ENCODE measurements at places on chromosomes 11 and 22.

- no peak for DNase-seq
These were observed 10.4 kb downstream of the GALNT18 start for GRCh38 chr11:11611381-11611780.

DNA sequence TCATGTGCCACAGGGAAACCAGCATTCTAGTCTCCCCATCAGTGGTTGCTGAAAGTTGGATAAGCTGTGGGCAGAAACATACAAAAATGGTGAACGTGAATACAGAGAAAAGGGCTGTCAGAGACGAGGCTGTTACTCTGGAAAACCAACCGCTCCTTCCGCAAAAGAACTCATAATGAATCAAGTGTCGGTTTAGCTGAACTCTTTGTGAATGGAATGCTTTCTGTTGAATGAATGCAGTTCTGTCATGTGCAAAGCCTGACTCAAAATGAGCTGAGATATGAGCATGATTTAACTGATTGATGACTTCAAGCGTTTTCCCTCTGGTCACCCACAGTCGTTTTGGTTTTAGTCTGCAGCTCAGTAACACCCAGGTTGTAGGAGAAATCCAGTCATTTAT, 298.3 kb downstream of the ETS1 start:
- DNase-seq: no peak

- DNase-seq: no peak
These were observed 72.0 kb downstream of the CYTH4 start for GRCh38 chr22:37354261-37354660.

- DNase-seq: no peak
These were observed 196.2 kb downstream of the MYO18B start for GRCh38 chr22:25938151-25938550.

GRCh38 chr11:65615950-65616574, 486 bp downstream of the PCNX3 start:
- no peak for DNase-seq

GRCh38 chr11:56855217-56855616, 106.7 kb upstream of the OR9G4 start:
- DNase-seq: no peak

GRCh38 chr11:1864231-1864630, 11.3 kb downstream of the LSP1 start:
- DNase-seq: no peak

DNA sequence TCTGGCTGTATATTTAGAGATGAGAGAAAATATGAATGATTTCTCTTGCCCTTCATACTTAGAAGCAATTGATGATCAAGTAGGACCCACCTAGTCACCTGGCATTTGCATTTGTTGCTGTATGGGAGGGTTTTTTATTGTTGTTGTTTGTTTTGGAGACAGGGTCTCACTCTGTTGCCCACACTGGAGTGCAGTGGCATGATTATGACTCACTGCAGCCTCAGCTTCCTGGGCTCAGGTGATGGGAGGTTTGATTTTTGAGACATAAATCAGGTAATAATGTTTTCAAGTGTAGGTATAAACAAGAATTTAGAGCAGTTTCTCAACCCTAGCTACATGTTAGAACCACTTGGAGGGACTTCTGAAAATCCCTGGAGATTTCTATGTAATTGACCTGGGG, 63.0 kb downstream of the TNRC6B start:
- no peak for DNase-seq

GRCh38 chr11:106568632-106569031, 449.6 kb downstream of the GUCY1A2 start:
- no peak for DNase-seq

DNA sequence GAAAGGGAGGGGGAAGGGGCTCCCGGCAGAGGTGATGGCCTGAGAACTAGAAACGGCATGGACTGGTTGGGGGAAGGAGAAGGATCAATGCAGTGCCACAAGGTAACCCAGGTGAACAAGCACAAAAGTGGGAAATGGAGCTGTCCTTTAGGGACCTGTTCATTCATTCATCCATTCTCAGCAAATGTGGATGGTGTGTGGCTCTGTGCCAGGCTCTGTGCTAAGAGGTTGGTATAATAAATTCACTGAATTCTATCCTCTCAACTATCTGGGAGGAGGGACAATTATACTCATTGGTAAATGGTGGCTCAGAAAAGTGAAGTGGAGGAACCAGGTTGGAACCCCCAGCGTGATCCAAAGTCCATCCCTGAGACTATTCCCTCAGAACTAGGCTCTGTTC, 18.6 kb upstream of the ARAP1 start:
- DNase-seq: no peak

GRCh38 chr11:96306933-96307775, 35.8 kb downstream of the MAML2 start:
- no peak for DNase-seq

- DNase-seq: no peak
These were observed 11.0 kb upstream of the SCARF2 start for GRCh38 chr22:20448630-20449029.

- no peak for DNase-seq
These were observed 6.4 kb upstream of the EXPH5 start for GRCh38 chr11:108599978-108600377.

DNA sequence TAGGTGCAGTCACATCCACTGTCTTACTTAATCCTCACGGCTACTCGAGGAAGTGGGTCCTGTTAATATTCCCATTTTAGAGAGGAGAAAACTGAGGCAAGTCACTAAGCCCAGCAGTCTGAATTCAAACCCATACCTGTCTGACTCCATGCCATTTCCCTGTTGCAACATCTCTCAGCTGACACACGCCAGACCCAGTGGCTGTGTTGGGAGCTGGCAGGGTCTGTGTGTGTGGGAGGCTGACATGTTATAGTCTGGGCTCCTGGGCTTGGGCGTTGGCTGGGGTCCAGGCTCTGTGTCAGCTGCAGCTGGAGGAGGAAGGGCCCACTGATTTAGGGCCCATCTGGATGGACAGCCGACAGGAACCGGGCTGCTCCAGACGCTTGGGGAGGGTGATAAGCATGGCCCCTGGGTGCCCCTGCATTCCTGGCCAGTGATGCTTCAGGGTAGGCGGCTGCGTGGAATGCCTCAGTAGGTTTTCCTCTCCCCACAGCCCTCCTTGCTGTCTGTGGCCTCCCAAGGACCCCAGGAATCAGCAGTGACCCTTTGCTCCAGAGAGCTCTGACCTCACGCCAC, 562.5 kb downstream of the MN1 start:
- DNase-seq: no peak

DNA sequence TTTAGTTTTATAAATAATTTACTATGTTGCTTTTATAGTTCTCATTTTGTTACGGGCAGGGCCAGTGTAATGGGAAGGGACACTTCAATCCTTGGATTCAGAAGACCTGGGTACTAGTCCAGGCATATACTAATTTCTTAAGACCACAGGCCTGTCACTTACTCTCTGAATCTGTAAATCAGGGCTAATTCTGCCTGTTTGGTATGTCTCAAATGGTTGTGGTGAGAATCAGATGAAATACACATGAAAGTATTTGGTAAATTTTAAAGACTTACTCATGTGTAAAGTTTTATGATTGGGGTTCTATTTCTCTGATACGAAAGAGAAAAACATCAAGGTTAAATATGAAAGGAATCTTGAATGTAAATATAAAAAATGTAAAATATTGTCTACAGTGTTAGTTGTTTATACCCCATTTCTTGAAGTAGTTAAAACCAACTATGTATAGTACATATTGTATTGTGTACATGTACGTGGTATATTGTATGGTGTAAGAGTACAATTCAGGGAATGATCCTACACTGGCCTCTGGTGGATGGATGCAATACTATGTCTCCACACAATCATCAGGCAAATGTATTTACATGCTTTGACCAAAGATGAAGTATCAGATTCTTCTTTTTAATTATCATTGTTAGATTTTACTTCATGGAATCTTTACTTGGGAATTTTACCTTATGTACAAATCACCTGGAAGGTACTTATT, 24.5 kb upstream of the RAG2 start:
- no peak for DNase-seq

DNA sequence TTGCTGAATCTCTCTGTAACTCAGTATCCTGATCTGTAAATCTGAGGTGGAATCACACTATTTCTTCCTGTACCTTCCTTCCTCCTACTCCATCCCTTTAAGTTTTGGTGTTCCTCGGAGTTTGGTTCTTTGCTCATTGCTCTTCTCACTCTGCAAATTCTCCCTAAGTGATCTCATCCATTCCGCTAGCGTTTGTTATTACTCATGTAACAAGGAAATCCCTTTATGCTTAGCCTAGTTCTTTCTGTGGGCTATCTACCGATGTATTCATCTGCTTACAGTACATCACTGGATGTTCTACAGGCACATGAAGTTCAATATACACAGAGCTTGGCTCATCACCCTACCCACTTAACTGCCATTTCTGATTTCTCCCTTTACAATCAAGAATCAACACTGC, 1.6 kb upstream of the CEP295 start:
- no peak for DNase-seq

- DNase-seq: no peak
These were observed 5.2 kb upstream of the OAF start for GRCh38 chr11:120205596-120206161.

DNA sequence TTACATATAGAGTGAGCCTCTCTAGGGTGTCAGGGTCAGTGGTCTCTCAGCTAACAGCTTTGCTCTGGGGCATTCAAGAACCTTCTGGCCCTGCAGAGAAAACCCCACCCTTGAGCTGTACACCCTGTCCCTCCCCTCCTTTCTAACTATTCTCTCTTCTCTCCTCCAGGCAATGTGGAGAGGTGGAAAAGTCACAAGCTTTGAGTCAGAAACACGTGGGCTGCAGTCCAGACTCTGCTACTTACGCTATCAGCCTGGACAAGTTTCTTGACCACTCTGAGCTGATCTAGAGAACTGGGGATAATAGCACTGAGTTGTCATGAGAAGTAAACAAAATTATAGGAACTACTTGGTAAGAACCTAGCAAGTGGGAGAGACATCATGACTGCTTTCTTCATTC, 10.7 kb upstream of the FAM83F start:
- DNase-seq: no peak

DNA sequence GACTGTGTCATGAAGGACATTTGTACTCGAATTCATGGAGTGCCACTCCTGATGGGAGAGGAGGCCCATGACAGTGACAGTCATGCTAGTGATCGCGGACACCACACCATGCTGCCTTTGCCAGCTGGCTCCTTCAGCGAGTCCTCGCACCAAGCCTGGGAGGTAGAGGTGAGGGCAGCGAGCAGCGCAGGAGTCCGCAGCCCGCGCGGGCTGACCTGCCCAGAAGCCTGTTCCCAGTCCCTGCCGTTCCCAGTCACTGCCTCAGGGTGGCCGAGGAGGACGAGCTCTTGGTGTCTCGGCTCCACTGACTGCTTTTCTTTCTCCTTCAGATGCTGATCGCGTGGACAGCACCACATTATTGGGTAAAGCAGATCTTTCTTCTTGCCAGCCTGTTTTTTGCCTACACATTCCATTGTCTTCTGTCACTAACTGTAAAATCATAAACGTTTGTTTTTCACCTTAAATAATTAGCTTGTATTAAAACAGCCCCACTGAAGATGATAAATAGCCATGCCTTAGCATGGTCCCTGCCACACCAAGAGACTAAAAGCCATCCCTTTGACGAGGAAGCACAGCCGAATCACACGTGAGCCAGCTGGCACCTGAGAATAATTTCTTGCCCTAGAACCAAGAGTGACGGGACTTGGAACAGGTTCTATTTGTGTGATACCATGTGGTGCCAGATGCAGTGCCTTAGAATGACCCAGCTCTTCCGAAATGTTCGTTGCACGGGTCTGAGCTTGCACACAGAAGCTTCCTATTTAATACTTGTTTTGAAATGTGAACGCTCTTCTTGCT, 25.5 kb downstream of the FAM118A start:
- DNase-seq: no peak

Measured in activated CD4-positive, CD25-positive, alpha-beta regulatory T cell treated with anti-CD3 and anti-CD28 coated beads, Interleukin-2, amount 50 U/mL, for 72 hours (primary cell).